Spinal cord (tissue), 10 donors: ENCODE measurements at places on chromosomes 11 and 22. TPM values are rescaled to one million over a fixed set of nuclear protein-coding genes. Genes with fewer than 3 reads are reported as not detected.

GRCh38 chr11:65290448-65291165 is 24.1 kb upstream of the CDC42EP2 start:
- H3K4me3 ChIP-seq, result no peak overlapping the region
- no peaks in the 10 kb centered on the region for H3K27me3 ChIP-seq
- peak overlapping the region; percentile 87 for H3K27ac ChIP-seq
- peaks cover 23% of the 10 kb centered on the region for H3K36me3 ChIP-seq

DNA sequence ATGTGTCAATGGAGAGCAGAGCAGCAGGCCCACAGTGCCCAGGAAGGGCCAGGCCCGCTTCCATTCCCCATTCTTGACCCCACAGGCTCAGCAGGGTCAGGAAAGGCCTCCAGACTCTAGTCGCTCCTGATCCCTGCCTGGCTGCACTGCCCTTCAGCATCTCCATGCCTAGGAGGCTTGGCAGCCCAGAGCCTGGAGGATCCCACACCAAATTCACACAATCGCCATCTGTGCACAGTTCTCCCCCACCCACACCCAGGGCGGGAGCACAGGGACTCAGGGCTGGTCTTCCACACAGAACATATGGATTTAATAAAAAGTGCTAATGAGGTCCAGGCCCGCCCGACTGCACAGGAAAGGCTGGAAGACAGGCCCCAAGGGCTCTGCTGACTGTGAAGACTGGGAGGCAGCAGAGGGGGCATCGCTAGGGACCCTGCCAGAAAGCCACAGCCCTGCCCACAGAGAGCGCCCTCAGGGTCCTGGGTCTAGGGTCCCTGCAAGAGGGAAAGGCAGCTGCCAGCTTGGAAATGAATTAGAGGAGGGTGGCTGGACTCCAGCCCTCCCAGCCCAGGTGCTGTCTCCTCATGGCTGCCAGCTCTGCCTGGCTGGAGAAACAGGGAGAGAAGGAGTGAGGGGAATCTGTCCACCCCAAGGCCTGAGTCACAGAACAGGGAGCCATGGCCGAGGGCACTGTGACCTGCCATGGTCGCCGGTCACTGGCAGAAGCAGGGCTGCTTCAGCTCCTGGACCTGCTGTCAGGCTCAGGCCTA is 39.7 kb downstream of the DKK3 start:
- peaks cover 77% of the 10 kb centered on the region for H3K4me1 ChIP-seq
- no peaks in the 10 kb centered on the region for H3K27me3 ChIP-seq
- H3K27ac ChIP-seq, result peak overlapping the region; percentile 36
- DNase-seq, result no peak
- peaks cover 57% of the 10 kb centered on the region for H3K36me3 ChIP-seq

GRCh38 chr22:50199829-50200460 is 866 bp upstream of the SELENOO start:
- H3K36me3 ChIP-seq, result peaks cover 52% of the 10 kb centered on the region
- peak overlapping the region; percentile 47 for H3K4me3 ChIP-seq
- peaks cover 28% of the 10 kb centered on the region for H3K4me1 ChIP-seq
- peak overlapping the region; percentile 7 for H3K27ac ChIP-seq
- H3K27me3 ChIP-seq, result no peaks in the 10 kb centered on the region
- DNase-seq, result peak; percentile 49

GRCh38 chr22:31586137-31586920 is 75.7 kb downstream of the PISD start:
- no peaks in the 10 kb centered on the region for H3K27me3 ChIP-seq
- no peak overlapping the region for H3K4me3 ChIP-seq
- H3K36me3 ChIP-seq, result peaks cover 12% of the 10 kb centered on the region
- no peaks in the 10 kb centered on the region for H3K4me1 ChIP-seq
- H3K27ac ChIP-seq, result no peak overlapping the region

The APOBEC3C gene
- 2.6 TPM for total RNA-seq

GRCh38 chr11:117281159-117281558 is 10.0 kb upstream of the BACE1-AS start:
- no peaks in the 10 kb centered on the region for H3K4me1 ChIP-seq
- peaks cover 44% of the 10 kb centered on the region for H3K36me3 ChIP-seq
- no peak overlapping the region for H3K27ac ChIP-seq
- DNase-seq, result no peak

The BTG4 gene
- total RNA-seq, result not detected

The KRTAP5-2 gene
- not detected for total RNA-seq

- H3K4me3 ChIP-seq, result no peak overlapping the region
- no peaks in the 10 kb centered on the region for H3K36me3 ChIP-seq
- H3K27ac ChIP-seq, result no peak overlapping the region
- no peaks in the 10 kb centered on the region for H3K27me3 ChIP-seq
These were observed 197.6 kb upstream of the SYN3 start for GRCh38 chr22:33255791-33256190.

DNA sequence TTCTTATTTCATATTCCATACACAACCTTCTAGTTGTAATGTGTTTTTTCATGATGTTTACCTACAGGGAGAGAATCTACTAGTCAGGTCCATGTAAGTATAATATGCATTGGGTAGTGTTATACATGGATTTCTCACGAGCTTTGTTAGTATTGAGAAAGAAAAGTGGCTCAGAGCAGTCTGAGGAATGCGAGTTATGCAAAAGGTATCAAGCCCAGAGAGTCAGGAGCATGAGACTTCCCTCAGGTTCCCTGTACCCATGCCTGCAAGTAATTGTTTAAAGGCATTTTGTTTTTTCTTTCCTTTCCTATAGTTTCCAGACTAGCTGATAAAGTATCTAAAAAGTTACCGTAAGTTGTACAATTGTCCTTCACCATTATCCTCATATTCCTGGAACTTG is 66.1 kb downstream of the STK33 start:
- H3K27ac ChIP-seq, result no peak overlapping the region
- no peaks in the 10 kb centered on the region for H3K4me1 ChIP-seq
- no peak for DNase-seq
- H3K4me3 ChIP-seq, result no peak overlapping the region
- no peaks in the 10 kb centered on the region for H3K27me3 ChIP-seq

DNA sequence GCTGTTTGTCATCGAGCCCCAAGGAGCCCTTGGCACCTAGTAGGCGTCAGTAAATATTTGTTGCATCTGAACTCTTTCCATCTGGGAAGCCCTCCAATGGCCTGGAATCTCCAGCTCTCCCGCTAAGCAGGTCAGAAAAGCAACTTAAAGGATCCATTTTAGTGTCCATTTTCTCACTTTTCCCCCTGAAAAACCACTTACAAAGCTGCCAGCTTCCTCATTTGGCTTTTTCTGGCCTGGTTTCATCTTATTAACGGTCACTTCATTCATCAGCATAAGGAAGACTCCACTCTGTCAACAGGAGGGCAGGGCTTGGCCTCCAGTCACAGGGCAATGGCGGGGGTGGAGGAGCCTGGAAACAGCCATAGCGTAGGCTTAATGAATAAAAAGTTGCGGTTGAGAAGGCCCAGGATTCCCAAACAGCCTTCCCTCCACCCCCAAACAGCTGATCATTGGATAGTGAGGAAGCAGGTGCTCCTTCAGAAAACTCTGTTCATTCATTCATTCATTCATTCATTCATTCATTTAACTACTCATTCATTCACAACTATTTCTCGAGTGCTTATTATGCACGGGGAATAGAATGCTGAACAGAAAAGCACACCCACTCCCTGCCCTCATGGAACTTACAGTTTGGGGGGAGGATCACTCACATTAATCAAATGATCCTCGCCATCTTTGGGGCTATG is 104.5 kb upstream of the RCN1 start:
- peaks cover 11% of the 10 kb centered on the region for H3K4me1 ChIP-seq
- no peaks in the 10 kb centered on the region for H3K36me3 ChIP-seq
- peak; percentile 87 for DNase-seq
- H3K4me3 ChIP-seq, result no peak overlapping the region
- H3K27ac ChIP-seq, result peak overlapping the region; percentile 29

DNA sequence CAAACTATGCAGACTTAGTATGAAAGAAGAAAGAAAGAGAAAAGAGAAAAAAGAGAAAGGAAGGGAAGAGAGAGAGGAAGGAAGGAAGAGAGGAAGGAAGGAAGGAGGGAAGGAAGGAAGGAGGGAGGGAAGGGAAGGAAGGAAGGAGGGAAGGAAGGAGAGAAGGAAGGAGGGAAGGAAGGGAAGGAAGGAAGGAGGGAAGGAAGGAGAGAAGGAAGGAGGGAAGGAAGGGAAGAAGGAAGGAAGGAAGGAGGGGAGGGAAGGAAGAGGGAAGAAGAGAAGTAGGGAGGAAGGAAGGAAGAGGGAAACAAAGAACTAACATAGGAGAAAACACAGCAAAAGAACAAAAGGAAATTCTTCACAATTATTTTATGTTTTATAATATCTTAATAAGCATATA is 502.1 kb downstream of the SOX6 start:
- H3K4me3 ChIP-seq, result no peak overlapping the region
- no peak for DNase-seq
- H3K27ac ChIP-seq, result no peak overlapping the region
- peaks cover 3% of the 10 kb centered on the region for H3K4me1 ChIP-seq

DNA sequence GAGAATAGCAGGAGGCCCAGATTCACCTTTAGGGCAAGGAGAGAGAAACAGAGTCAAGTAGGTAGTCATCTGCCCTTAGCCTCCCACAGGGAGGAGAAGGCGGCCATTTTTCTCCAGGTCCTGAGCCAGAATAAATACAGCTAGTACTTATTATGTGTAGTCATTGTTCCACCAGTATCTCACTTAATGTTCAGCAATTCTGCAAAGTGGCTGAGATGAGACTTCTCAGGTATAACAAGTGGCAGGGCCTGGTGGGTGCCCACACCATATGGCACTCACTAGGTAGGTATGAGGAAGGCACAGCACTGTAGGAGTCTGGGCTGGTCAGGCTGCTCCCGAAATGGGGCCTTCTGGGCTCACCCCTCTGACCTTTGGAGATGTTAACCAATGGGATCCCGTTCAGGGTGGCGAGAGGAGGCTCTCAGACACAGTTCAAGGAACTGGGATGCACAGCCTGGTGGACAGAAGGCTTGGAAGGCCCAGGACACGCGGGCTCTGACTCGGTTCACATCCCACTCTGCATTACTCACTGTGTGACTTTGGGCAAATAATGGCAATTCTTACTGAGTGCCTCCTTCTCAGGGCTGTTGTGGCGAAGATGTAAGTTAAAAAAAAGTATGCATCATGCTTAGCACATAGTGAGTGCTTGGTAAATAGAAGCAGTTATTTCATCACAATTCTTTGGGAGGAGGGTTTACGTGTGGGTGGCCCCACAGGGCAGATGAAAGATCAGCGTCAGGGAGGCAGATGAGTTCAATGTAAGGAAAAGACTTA is 25.1 kb downstream of the RTN4RL2 start:
- H3K27me3 ChIP-seq, result peaks cover 20% of the 10 kb centered on the region
- DNase-seq, result no peak
- H3K4me1 ChIP-seq, result peaks cover 25% of the 10 kb centered on the region
- H3K27ac ChIP-seq, result no peak overlapping the region
- H3K36me3 ChIP-seq, result no peaks in the 10 kb centered on the region

DNA sequence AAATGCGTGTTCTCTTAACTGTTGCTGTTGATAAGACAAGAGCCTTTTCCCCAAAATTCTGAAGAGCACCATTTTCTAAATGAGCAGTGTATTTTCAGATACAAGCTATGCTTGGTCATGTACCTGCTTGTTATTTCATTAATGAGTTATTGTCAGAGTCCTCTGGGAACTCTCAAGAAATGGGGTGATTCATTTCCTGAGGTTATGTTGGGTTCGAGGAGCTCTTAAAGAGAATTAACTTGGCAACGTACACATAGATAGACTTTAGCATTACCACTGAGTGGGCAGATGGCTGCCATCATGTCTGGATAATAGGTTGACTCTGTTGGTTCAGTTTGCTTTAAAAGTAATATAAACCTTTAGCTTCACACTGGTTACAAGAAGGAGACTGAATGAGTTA is 87.9 kb upstream of the SORL1-AS1 start:
- H3K36me3 ChIP-seq, result peaks cover 11% of the 10 kb centered on the region
- H3K27ac ChIP-seq, result no peak overlapping the region
- no peaks in the 10 kb centered on the region for H3K4me1 ChIP-seq
- no peaks in the 10 kb centered on the region for H3K27me3 ChIP-seq
- DNase-seq, result no peak
- no peak overlapping the region for H3K4me3 ChIP-seq

DNA sequence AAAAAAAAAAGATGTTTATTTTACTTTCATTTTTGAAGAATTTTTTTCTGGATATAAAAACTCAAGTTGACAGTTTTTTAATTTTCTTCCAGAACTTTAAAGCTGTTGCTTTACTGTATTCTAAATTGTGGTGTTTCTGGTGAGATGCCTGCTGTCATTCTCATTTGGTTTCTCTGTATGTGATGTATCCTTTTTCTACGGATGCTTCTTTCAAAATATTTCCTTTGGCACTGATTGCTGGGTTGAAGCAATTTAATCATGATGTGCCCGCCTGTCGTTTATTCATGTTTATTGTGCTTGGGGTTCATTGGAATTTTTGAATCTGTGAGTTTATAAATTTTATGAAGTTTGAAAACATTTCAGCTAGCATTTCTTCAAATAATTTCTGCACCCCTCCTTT is 29.4 kb upstream of the CTSD start:
- no peak overlapping the region for H3K27ac ChIP-seq
- H3K4me1 ChIP-seq, result no peaks in the 10 kb centered on the region
- no peak overlapping the region for H3K4me3 ChIP-seq

The HMOX1 gene
- total RNA-seq, result 16.5 TPM

DNA sequence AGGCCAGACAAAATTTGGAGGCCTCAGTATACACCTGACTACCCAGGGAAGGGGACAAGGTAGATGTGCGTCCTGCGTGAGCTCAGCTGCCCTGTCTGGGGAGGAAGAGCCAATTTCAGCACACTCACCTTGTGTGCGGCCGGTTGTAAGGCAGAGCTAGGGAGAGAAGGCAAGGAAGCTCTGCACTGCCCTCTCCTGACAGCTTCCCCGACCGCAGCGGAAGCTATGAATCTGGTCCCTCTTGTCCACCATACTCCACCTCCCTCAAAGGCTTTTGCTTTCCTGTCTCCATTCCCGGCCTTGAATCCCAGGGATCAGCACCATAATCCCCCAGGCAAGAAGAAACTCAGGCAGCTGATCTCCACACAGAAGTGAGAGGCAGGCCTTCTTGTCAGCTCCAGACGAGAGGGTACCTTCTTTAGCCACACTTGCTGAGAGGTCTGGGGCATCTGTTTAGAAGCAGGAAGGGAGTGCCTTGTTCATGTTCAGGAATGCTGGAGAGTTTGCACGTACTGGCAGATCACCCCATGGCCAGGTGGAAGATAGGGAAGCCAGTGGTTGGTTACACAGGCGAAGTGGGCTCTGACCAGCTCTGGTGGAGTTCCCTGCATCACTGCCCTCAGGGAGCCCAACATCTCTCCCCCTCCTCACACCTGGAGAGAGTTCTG is 62.5 kb downstream of the FEZ1 start:
- H3K4me3 ChIP-seq, result no peak overlapping the region
- DNase-seq, result no peak
- H3K36me3 ChIP-seq, result peaks cover 43% of the 10 kb centered on the region
- peak overlapping the region; percentile 15 for H3K27ac ChIP-seq
- no peaks in the 10 kb centered on the region for H3K27me3 ChIP-seq
- peaks cover 35% of the 10 kb centered on the region for H3K4me1 ChIP-seq

The CD3G gene
- total RNA-seq, result 0.20 TPM

GRCh38 chr22:22929381-22930221 is 42.0 kb downstream of the IGLL5 start:
- no peak overlapping the region for H3K27ac ChIP-seq
- no peak for DNase-seq
- no peaks in the 10 kb centered on the region for H3K4me1 ChIP-seq
- H3K27me3 ChIP-seq, result no peaks in the 10 kb centered on the region

The SF3A1 gene
- 25.2 TPM for total RNA-seq
